ENCODE measurements at places on chromosomes 5 and 9.

DNA sequence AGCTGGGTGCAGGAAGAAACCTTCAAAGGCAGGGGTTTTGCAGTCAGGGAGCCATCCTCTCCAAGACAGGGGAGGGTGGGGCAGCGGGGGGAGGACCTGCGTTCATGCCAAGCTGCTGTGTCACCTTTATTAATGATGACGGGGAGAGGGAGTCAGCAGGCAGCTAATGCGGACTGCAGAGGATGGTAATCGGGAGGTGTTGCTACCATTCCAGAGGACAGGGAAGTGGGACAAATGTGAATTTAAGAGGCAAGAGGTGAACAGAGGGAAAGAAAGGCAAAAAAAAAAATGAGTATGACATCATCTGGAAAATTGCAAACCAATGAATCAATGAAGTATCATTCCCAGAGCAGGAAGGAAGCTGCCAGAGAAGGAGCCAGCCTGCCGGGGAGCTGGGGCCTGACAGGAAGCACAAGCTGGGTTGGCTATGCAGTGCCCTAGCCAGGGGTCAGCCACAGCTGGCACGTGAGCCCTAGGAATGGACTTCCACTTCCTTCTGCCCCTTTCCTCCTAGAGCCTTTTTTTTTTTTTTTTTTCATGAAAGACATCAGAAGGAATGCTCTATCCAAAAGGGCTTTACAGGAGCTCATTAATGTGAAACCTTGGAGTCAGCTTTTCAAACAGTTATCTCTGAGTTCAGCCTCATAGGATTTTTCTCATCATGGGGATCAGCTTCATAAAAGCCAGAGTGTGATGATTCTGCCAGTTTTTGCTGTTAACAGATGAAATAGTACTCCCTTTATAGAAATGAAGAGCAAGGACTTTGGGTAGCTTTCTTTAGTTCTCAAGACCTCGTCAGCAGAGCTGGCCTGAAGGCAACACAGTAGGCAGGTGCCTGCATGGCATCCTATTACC lies 9.2 kb downstream of the INSYN2B start:
- DNase-seq: peak; percentile 51

DNA sequence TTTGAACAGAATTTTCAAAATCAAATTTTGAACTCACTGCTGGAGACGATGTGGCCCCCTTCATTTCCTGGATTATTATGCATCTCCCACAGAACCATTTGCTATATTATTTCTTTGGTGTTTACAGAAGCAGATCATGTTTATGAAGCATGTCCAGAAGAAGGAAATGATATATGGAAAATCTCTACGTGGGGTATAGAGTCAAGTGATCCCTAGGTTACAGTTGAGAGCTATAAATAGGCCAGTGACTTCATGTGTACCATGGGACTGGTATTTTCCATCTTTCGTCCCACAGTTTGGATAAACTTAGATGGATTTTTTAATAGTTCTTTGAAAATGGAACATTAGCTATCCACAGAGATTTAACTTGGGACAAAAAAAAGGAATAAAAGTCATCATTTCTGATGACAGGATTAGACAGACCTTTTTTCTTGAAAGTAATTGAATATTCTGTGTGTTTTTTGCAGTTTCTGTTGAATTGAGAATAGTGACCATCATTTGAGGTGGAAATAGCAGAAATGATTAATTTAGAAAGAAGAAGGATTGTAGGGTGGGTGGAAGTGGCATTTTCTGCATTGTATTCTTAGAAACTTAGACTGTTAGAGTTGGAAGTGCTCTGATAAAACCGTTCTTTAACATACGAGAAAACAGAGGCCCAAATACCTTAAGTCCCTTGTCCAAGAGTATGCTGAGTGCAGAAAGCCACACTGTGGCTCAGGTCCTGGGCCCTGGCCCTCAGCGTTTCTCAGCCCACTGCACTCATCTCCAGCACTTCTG lies 136.4 kb downstream of the PIP5K1B start:
- no peak for DNase-seq

- DNase-seq: no peak
These were observed 779 bp downstream of the FAM13B start for GRCh38 chr5:138032028-138032571.

DNA sequence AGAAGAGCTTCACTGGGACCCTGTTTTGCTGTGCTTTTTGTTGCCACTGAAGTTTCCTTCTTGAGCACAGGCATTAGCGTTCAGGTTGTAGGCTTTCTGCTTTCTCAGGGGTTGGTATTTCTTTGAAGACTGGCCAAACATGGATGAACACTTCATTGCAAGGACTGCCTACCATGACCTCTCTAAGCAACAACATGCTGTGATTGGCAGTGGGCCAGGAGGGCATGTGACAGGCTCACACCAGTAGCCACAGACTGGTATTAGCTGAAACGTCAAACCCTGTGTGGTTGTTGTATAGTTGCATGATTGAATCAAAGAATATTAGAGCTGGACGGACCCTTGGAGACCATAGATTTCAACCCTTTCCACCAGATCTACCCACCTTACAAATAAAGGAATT lies 20.0 kb upstream of the MLANA start:
- no peak for DNase-seq

DNA sequence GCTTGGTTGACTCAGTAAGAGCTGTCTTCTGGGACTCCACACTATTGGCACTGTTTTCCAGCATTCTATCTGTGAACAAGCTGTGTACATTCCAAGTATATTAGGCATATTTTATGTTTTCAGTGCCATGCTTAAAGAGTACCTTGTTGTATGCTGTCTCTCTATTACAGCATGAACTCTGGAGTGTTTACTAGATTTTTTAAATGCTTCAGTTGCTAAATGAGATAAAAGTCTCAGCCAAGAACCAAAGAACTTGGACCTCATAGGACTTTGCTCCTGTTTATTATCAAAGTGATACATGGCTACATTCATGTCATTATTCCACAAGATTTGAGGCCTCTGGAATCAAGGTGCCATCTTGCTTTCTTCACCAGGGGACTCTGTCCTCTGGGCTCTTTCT lies 167.2 kb downstream of the C9orf152 start:
- peak; percentile 64 for DNase-seq

GRCh38 chr5:96203761-96204160 lies 229.3 kb downstream of the PCSK1 start:
- DNase-seq: no peak

DNA sequence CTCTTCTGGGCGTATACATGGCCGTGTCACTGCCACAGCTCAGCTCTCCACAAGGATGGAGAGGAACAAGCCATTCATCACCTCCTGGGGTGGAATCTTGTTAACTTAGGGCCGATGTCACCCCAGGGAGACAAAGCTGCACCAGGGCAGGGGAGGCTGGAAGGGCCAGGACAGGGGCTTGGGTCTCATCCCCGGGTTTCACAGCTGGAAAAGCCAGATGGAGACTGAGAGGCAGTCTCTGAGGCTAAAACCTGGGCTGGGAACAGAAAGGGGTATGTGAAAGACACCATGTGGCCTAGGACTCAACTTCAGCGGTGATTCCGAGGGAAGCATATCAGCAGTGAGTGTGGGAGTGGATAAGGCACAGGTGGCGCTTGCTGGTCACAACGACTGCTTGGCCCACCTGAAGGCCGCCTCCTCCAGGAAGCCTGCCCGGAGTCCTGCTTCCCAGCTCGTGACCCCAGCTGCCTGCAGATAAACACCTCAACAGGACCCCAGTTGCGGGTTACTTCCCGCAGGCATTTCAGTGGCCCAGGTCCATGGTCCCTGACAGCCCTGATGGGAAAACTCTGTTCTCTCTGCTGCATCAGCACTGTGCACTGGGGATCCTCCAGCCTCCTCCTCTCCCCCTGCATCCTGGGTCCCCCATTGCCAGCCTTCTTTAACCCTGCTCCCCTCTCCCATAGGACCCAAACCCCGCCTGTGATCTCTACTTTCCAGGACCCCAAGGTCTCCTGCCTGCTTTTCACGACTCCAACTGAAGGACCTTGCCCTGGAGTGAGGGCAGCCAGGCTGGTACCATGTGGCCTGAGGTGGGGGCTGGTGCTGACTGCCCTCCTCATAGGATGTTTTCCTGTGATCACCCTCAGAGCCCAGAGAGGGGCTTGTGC lies 51.7 kb upstream of the FCN1 start:
- DNase-seq: no peak

DNA sequence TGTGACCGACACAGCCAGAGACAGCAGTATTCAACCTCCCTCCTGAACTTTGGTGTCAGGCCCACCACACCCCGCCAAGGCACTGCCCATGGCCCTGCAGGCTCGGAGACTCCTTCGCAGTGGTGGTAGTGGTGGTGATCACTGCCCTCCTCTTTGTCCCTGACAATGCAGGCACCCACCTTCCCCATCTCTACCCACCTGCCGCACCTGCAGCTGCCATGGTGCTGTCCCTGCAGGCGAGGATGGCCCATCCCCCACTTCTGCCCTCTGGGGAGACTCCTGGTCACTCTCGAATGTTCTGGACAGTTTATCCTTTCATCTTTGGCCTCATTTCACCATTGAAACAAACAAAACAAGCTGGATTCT lies 4.4 kb upstream of the IL4 start:
- DNase-seq: no peak

DNA sequence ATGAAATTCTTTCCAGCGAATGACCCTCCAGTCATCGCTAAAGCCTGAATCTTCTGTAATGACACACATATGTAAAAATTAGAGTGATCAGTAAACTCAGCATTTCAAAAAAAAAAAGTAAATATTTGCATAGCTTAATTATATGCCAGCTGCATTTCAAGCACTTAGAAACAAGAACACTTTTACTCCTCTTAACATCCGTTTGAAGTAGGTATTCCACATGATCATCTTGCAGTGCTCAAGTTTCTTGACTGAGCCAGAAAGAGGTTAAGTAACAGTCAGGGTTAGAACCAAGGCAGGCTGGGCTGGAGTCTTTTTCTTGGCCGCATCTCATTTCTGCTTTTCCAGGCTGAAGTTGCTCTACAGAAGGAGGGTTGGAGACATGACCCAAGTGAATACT lies 27.6 kb downstream of the EGFLAM start:
- DNase-seq: no peak

DNA sequence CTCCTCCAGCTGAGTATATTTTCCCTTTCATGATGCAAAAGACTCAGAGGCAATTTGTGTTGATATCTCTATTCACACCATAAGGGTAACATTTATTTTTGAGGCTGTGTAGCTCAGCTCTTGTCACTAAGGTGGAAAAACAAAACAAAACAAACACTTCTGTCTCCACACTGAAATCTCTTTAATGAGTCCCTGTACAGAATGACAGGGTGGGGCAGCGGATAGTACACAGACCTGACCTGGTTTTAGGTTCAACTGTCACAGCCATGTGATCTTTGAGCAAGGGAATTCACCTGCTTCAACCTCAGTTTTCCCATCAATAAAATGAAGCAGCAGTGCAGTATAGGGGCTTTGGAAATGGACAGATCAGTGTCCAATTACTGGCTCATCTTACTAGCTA lies 29.3 kb downstream of the TLR4 start:
- DNase-seq: no peak

- DNase-seq: no peak
These were observed 12.7 kb upstream of the EGFL7 start for GRCh38 chr9:136650021-136650420.

DNA sequence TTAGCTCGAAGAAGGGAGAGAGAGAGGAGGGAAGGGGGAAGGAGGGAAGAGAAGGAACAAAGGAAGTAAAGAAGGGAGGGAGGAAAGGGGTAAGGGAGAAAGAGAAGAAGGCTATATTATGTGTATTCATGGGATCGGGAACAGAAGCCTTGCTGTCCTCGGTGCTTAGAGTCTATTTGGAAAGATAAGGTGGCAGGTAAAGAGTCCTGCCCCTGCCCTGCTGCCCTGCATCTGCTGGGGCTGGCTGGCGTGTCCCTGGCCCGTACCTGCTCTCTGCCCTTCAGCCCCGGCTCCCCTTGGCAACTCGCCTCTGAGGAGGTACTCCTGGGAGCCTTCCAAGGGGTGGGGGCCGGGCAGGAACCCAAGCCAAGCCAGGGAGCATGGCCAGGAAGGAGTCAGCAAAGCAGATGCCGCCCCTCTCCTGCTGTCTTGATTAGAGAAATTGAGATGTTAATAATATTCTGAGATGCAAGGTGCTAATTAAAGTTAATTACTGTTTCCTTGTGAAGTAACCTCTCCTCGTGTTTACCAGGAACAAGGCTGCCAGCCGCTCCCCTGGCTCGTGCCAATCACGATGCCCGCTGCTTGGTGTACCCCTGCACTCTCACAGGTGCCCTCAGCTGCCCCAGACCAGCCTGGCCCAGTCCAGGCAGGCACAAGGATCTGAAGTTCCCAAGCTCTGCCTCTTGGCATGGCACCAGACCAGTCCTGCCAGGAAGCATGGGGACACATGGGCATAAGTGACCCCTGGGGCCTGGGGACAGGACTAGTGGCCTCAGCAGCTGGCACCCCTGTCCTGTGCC lies 36.6 kb downstream of the PCDH1 start:
- DNase-seq: no peak

GRCh38 chr9:130483371-130483971 lies 38.7 kb downstream of the ASS1 start:
- DNase-seq: no peak

DNA sequence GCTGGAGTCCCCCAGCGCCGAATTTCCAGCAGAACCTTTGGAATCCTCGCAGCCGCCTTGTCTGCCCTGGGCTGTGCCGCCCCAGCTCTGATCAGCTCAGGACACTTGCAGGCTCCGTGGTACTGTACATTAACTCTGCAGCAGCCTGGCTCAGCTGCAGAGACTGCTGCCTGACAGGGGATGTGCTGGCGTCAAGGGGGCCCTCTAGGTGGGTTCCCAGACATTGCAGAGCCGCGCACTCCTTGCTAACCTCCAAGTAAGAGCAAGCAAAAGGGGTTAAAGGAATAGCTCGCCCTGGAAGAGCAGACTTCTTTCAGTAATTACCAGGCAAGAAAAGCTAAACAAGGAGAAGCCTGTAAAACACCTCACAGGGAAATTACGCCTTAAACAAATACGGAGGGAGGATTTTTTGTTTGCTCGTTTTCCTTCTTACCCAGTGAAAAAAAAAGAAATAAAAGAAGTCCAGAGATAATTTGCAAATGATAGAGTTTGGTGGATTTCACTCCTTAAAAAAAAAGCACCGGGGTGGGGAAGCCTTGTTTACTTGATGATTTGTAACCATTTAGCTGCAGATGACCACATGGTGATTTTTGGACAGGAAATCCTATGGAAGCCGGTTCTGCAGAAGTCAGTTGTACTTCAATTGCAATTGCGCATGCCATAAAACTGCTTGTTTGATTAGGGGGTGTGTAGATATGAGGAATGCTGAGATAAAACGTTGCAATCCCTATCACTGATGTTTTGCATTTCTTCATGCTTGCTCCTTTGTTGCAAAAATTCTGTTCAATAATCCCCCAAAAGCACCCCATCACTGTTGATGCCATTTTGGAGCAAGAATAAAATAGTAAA lies 305.8 kb downstream of the PDE4D start:
- peak; percentile 73 for DNase-seq

GRCh38 chr9:650362-650761 lies 191.1 kb upstream of the DMRT1 start:
- no peak for DNase-seq

GRCh38 chr5:54717459-54717858 lies 199.9 kb downstream of the SNX18 start:
- DNase-seq: no peak
